ENCODE measurements at places on chromosomes 6 and 20.

GRCh38 chr6:143522039-143522600 lies 10.6 kb upstream of the FUCA2 start:
- no peak for DNase-seq

DNA sequence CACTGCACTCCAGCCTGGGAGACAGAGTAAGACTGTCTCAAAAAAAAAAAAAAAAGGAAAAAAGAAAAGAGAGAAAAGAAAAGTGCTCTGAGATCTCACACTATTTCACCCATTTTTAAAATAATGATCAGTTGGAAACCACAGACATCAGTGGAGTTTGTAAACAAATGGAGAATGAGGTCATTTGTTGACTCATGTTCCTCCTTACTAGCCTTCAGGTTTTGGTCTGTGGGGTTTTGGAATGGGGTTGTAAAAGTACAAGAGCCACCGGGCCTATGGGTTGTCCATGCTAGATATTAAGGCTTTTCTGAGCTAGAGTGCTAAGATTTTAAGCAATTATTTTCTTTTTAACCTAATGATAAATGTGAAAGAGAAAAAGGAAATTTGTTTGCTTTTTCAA lies 104.4 kb upstream of the PRL start:
- DNase-seq: peak; percentile 23

GRCh38 chr6:30113841-30114240 lies 951 bp upstream of the TRIM31 start:
- no peak for DNase-seq

DNA sequence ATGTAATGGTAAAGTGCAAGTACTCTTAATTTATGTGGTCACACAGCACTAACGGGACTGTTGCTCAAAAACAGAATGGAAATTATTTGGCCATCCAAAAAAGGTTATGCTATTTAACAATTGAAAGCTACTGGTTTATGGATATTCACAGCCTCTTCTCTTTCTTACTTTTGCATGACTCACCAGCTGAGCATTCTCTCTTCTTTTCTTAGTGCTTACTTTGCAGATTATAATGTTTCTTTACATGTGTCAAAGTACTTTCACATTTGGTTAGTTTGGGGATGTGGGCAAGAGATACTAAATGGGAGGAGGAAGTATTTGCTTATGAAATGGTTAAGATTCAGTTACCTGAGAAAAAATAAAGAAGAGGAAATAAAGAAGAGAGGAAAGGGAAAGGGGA lies 610.5 kb downstream of the HTR1B start:
- DNase-seq: peak; percentile 11

GRCh38 chr6:136783495-136784270 lies 8.6 kb downstream of the MAP3K5 start:
- no peak for DNase-seq

DNA sequence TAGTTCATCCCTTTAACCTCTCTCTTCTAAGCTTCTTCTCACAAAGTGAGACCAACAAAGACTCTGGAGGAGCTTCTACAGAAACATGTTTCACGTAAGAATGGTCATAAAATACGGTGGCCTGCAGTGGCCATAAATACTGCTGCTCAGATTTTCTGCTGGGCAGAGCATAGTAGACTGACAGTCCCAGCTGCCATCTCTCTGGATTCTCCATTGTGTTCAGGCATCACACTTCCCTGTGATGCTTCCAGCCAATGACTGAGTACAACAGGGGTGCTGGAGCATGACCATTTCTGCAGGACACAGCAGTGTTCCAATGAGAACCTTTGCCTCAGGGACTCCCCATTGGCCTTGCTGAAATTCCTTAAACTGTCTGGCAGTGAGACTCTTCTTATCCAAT lies 392.6 kb downstream of the MMUT start:
- DNase-seq: no peak

- DNase-seq: no peak
These were observed 262.0 kb downstream of the HIVEP2 start for GRCh38 chr6:142682985-142683384.

DNA sequence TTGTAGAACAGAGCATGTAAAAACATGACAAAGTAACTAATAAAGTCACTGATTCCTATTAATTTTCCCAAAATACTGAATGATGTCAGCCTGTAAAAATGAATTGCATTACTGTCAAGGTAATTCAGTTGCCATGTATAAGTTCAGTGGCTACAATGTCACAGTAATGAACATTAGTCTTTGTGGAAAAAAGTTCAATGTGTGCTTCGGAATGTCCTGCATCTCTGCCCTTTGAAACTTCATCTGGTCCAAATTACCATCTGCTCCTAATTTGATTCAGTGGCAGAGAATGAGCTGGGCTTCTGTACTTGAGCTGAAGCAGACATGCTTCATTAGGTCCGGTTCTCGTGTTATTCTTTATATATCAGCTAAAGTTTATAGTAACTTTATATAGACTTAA lies 567.4 kb downstream of the COL12A1 start:
- DNase-seq: no peak

DNA sequence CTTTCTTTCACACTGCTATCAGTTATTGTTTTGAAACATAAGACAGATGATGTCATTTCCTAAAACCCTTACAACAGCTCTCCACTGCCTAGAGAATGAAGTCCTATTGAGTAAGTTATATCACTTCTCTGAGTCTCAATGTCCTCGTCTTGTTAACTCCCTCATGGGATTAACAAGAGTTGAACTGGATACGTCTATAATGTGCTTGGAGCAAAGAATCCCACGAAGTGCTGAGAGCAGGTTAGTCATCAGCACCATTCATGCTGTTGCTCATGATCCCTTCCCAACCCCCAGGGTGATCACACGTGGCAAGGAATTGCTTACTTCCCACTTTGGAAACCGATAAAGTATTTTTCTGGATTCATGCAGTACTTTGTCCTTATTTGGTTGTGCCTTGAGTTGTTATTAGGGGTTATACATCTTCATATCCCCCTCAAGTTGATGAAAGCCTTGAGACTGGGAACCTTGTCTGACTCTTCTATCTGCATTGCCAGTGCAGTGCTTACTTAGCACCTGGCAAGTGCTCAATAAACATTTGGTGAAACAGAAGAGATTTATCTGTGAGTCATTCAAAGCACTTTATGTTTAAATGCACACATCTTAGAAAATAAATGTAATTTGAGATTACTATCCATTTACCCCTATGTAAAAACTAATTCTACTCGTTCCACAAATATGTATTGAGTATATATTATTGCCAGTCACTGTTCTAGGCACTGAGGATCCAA lies 487.5 kb downstream of the EPM2A start:
- DNase-seq: peak; percentile 96

DNA sequence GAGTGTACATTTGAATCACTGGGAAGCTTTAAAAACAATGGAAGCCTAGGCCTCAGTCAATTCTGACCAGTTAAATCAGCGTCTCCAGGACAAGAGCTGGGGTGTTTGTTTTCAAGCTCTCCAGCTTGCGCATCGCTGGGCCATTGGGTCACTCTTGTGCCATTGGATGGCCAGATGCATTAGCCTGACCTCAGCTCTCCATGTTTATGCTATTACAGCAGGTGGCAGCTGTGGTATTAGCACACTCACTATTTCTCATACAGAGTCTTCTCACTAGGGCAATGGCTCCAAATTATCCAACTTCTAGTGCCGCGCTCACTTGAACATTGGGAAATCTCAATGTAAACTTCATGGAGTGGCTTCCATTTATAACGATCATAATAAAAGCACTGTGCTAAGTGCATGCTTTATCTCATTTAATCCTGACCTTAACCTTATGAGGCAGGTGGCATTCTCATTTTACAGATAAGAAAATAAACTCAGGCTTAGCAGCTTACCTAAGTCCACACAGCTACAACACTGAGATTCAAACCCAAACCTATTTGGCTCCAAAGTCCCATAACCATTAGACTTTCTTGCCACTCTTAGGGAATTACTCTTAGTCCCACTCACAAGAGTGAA lies 108.8 kb downstream of the PPP1R14C start:
- no peak for DNase-seq

All from astrocyte (in vitro differentiated cells and primary cell).